ENCODE measurements at places on chromosomes 13 and 19.
A peak's percentile ranks its signal among the peaks of the same experiment; 100 is the strongest.

GRCh38 chr13:82220641-82221040 lies 1661.6 kb downstream of the SLITRK1 start:
- DNase-seq, result no peak

- no peak for DNase-seq
Measured at GRCh38 chr13:110397436-110398115, 90.5 kb downstream of the COL4A2 start.

- no peak for DNase-seq
Measured at GRCh38 chr13:61258185-61258584, 157.5 kb downstream of the PCDH20 start.

GRCh38 chr19:46371371-46371901 lies 24.5 kb downstream of the PPP5C start:
- DNase-seq, result peak; percentile 27

- no peak for DNase-seq
Measured at GRCh38 chr19:30092721-30093569, 150.9 kb downstream of the URI1 start.

GRCh38 chr19:16773259-16773658 lies 53.6 kb downstream of the NWD1 start:
- no peak for DNase-seq

GRCh38 chr13:109363431-109363830 lies 423.0 kb downstream of the IRS2 start:
- no peak for DNase-seq
